Hematopoietic multipotent progenitor cell treated with erythropoietin and hydrocortisone succinate and interleukin-3 and kit ligand, for 6 days (in vitro differentiated cells): ENCODE measurements at places on chromosomes 7 and 10.

DNA sequence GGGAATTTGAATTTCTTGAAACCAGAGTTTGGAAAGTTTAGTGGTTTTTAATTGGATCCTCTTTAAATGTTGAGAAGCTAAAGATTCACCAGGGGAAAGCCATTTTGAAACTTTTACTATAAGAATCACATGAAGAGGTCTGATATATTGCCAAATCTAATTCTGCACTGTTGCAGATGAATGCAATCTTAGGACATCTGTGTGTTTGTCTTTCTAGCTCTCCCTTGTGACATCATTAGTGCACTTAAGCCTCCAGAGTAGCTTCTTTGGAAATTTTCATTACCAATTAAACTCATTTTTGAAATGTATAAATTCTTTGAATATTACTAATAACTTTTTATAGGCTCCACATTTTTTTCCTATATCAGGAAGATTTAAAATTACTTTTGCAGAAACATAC, 160.2 kb downstream of the BICC1 start:
- no peak for DNase-seq

- DNase-seq, result no peak
Observed at GRCh38 chr10:110395350-110396283, 90.9 kb upstream of the SMNDC1 start.

DNA sequence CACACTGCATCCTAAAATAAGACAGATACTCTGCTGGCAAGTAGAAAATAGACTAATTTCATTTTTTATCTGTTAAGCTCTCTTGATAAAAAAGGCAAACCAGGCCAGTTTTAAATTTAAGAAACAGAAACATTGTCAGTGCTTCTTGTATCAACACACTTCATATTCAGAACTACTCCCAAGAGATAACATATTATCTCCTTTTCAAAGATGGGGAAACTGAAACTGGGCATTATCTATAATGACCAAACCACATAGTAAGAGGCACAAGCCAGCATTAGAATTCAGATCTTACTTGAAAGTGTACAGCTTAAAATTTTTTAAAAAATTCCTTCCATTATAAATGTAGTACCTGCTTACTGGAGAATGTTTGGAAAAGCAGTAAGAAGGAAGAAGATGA, 14.7 kb downstream of the SRI start:
- DNase-seq, result peak; percentile 80

GRCh38 chr10:99631496-99631895, 11.3 kb upstream of the SLC25A28 start:
- no peak for DNase-seq

GRCh38 chr7:39720586-39720985, 97.2 kb downstream of the RALA start:
- no peak for DNase-seq

GRCh38 chr10:7810443-7810842, 7.9 kb upstream of the TAF3 start:
- no peak for DNase-seq

GRCh38 chr7:110131344-110131743, 959.6 kb upstream of the LRRN3 start:
- no peak for DNase-seq

DNA sequence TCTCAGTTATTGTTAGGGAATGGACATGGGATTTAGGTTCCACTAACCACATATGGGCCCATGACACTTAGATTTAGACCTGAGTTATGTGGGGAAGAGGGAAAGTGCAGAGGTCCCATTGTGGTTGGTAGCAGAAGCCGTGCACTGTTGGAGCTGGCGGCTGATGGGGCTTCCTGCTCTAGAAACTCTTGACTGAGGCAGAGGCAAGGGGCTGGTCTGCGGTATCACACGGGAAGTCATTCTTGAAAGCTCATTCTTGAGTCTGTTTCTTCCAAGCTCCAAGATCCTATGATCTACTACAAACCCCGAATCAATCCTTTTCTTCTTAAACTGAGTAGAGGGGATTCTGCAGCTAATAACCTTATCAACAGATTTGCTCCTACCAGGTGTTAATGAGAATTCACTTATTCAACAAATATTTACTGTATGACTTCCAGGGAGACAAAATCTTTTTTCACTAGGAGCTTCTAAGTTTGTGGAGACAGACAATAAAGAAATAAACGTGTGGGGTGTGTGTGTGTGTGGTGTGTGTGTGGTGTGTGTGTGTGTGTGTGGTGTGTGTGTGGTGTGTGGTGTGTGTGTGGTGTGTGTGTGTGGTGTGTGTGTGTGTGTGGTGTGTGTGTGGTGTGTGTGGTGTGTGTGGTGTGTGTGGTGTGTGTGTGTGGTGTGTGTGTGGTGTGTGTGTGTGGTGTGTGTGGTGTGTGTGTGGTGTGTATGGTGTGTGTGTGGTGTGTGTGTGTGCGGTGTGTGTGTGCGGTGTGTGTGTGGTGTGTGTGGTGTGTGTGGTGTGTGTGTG, 57.1 kb downstream of the AOC1 start:
- peak; percentile 43 for DNase-seq

GRCh38 chr7:131550846-131551245, 5.6 kb downstream of the PODXL start:
- DNase-seq, result no peak

DNA sequence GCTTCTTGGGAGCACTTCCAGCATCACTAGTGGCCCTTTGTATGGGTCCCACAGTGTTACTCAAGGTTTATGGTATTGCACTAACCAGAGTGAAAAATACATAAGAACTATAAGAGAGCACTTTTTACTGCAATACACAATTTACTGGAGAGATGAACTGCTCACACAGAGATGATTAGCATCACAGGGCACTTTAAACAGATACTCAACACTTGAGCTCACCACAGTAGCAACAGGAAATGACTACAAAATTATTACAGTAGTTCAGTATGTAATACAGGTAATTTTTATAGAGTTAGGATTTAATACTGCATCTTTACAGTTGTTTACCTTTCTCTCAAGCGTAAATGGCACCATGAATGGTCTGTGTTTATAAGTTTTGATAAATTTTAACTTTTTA, 68.2 kb upstream of the CDK1 start:
- no peak for DNase-seq

GRCh38 chr7:36272567-36273269, 116.9 kb upstream of the ANLN start:
- DNase-seq, result no peak

- peak; percentile 74 for DNase-seq
Observed at GRCh38 chr7:4631380-4632179, 50.5 kb upstream of the FOXK1 start.

DNA sequence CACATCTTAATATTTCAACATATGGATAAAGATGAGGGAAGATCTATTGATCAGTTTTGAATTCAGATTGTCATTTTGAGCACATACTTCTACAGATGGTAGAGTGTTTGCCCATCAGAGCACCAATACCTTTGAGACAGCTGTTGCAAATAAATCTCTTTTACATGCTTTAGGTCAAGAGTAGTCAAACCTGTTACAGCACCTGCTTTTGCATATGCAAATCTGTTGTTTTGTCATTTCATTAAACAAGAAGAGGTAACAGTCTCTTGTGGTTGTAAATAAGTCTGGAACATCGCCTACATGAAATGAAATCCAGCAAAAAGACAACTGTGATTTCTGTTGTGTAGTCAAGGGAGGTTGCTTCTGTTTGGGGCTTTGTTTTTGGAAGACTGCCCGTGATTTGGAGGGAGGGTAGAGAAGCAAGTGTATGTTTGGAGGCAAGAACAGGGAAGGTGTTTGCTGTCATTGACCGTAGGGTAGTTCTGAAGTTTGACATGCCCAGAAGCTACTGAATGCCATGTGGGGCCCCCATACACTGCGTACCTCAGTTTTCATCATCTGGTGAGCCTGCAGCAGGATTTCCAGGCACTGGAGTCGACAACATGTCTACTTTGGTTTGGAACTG, 233.6 kb upstream of the PPP1R3A start:
- no peak for DNase-seq

GRCh38 chr10:48699011-48699627, 14.4 kb downstream of the WDFY4 start:
- no peak for DNase-seq

DNA sequence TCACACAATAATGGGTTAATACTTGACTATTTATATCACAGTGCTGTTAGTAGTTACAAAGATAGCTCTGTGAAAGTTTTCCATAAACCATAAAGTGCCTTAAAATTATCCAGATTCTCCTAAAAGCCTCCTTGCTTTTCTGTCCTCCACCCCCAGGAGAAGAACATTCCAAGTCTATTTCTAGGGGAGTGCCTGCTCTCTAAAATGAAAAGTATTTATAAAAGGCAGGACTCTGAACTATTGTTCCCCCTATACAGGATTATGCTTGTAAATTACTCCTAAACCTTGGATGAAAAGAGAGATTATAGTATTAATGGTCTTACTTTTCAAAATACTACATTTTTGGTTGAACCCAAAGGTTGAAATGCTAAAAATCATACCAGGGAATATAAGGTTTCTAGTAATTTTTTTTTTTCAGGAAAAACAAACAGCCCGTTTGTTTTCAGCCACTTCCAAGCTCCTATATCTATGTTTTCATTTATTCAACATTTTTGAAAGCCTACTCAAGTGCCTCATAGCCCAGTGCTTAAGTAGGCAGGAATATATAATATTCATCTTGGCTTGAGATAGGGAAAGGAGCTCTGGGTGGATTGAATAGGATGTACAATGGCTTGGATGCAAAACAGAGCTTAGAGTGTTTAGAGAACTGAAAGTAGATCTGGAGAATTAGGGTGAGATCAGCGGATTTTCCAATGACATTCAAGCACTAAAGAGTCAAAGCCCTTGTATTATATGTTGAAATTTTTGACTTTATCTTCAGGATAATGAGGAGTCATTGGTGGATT, 320.7 kb downstream of the GPR37 start:
- DNase-seq, result no peak

DNA sequence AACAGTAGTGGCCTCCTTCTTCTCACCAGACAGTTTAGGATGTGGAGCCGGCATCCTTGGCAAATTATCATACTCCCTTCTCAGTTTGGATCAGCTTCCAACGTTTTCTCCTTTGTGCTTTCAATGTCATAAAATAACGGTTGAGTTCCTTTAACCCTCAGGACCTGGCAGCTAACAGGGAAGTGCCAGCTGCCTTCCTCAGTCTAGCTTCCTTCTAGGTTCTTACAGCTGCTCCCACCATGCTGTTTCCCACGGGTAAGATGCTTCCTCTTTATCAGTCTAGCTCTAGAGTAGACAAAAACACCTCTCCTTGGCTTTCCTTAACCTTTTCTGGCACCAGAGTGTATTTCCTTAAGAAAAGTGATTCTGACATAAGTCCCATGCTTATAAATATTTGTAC, 33.2 kb downstream of the BLVRA start:
- peak; percentile 35 for DNase-seq

DNA sequence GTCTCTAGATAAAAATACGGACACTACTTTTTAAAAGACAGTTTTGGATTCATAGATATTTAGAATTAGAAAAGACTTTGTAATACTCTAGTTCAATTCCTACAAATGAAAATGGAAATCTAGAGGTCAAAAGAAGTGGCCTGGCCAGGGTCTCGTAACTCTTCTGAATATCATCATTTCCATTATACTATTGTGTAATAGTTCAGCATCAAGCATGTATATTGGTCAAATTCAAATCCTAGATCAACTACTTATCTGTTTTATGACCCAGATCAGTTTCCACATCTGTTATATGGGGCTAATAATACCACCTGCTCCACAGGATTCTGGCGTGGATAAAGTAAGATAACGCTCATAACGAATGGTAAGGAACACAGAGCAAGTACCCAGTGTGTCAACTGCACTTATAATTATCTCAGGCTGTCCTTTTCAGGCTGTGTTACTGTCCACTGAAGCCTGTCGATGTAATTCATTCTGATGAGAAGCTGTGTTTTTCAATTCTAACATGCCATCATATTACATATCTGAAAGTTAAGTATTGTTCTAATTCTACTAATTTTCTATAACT, 54.3 kb downstream of the ARHGAP21 start:
- peak; percentile 58 for DNase-seq

- no peak for DNase-seq
Observed at GRCh38 chr7:140697447-140698143, 1.1 kb downstream of the NDUFB2 start.

DNA sequence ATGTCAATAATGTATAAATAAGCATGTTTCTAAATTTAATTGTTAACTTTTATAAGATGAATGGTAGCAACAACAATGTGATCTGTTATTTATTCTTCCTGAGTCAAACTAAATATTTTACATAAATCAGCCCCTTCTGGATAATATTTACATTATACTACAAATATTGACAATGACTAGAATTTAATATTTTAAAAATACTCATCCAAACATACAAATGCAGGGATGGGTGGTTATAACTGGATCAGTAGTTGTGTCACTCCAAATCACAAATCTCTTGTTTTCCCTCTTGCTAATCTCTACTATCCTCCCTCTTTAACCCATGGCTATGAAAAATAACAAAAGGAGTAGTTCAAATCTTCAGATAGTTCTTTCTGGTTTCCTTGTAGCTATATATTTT, 407.0 kb downstream of the HTR7 start:
- DNase-seq, result no peak

DNA sequence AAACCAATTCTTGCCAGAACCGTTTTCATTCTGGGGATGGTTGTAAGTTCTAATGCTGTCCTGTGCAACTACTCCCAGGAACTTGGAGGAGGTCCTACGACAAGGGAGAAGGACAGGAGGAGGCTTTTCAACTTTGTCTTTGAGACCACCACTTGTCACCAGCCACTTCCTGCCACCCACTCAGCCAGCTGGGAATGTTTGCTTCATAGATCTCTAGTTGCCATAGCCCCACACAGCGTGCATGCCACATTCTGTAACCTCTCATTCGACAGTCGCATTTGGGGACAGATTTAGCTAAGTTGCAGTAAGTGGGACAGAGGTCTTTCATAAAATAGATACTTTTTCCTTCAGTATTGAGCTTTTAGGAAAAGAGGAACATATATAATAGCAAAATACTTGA, 78.0 kb downstream of the TAF3 start:
- no peak for DNase-seq

GRCh38 chr10:7410301-7410861, 453 bp downstream of the SFMBT2 start:
- peak; percentile 57 for DNase-seq

DNA sequence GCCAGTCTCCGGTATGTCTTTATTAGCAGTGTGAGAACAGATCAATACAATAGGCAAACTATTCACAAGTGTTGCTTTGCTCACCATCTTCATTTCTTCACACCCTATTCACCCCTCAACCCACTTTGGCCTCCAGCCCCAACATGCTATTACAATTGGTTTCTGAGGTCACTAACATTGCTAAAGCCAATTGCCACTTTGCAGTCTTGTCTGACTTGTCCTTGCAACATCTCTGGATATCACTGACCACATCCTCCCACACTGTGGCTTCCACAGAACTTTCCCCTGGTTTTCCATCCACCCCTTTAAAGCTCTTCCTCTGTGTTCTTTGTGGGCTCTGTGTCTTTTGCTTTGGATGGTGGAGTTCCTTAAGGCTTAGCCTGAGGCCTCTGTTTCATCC, 5.2 kb upstream of the APBB1IP start:
- peak; percentile 56 for DNase-seq

GRCh38 chr10:26800468-26800867, 60.3 kb downstream of the ABI1 start:
- DNase-seq, result no peak

- DNase-seq, result no peak
Observed at GRCh38 chr7:111357691-111358090, 204.6 kb downstream of the IMMP2L start.
